Sigmoid colon (tissue), 7 donors: ENCODE measurements at places on chromosomes 4 and X. TPM values are rescaled to one million over a fixed set of nuclear protein-coding genes. Genes with fewer than 3 reads are reported as not detected.

- H3K4me3 ChIP-seq, result no peak overlapping the region
- H3K4me1 ChIP-seq, result peaks cover 5% of the 10 kb centered on the region
- DNase-seq, result no peak
- H3K27me3 ChIP-seq, result no peaks in the 10 kb centered on the region
These were observed 4.4 kb downstream of the FGFBP2 start for GRCh38 chr4:15958562-15958961.

DNA sequence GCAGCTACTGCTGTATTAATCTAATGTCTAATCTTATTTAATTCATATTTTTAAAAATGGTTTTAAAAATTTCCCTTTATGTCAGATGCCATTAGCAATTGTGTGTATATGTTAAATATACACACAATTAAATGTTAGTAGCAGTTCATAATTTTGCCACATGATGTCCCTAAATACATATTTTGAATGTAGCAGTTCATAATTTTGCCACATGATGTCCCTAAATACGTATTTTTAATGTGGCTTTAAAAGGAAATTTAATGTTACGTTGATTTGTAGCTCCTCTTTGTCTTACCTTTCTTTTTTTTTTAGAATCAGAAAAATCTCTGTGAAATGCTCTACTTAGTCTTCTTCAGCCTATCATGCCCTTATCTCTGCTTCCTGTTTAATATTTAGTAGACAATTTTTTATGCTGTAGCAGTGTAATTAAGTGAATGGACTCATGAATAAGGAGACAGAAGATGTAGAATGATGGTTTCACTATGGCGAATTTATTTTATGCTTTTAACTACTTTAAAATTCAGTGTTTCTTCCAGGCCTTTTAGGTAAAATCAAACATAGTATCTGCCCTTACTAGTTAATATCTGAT lies 26.1 kb downstream of the RBM46 start:
- no peak for DNase-seq
- no peaks in the 10 kb centered on the region for H3K4me1 ChIP-seq
- H3K27ac ChIP-seq, result no peak overlapping the region
- H3K4me3 ChIP-seq, result no peak overlapping the region
- no peaks in the 10 kb centered on the region for H3K36me3 ChIP-seq
- no peaks in the 10 kb centered on the region for H3K27me3 ChIP-seq

DNA sequence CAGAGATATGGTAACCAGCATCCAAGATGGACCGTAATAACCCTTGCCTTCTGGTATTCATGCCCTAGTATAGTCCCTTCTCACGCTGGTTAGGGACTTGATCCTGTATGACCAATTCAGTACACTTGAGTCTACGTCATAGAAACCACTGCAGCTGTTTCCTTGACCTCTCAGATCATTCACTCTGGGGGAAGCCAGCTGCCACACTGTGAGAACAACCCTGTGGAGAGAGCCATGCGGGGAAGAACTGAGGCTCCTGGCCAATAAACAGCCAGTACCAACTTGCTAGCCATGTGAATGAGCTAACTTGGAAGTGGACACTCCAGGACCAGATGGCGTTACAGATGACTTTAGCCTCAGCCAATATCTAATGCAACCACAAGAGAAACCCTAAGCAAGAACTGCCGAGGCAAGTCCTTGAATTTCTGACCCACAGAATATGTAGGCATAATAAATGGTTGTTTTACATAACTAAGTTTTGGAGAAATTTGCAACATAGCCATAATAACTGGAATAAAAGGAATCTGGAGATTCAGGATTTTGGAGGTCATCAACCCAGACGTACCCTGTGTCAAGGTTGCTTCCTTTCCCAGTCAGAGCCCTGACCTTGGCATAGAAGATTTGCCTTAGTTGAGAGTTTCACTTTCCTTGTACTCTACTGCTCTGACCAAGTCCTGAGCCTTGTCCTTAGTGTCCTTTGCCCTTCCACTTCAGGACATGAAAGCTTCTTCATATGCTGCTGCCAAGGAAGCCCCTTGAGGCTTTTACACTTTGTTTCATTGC lies 87.3 kb upstream of the ZNF81 start:
- no peak for DNase-seq
- no peak overlapping the region for H3K27ac ChIP-seq
- no peak overlapping the region for H3K4me3 ChIP-seq
- no peaks in the 10 kb centered on the region for H3K36me3 ChIP-seq
- H3K4me1 ChIP-seq, result no peaks in the 10 kb centered on the region

- H3K4me3 ChIP-seq, result no peak overlapping the region
- no peaks in the 10 kb centered on the region for H3K36me3 ChIP-seq
- no peaks in the 10 kb centered on the region for H3K27me3 ChIP-seq
- no peaks in the 10 kb centered on the region for H3K4me1 ChIP-seq
- DNase-seq, result no peak
These were observed 33.4 kb downstream of the SPRY1 start for GRCh38 chr4:123430031-123430430.

- no peak overlapping the region for H3K4me3 ChIP-seq
- peak overlapping the region; percentile 88 for H3K27ac ChIP-seq
- no peak for DNase-seq
- peaks cover 28% of the 10 kb centered on the region for H3K4me1 ChIP-seq
- no peaks in the 10 kb centered on the region for H3K27me3 ChIP-seq
- no peaks in the 10 kb centered on the region for H3K36me3 ChIP-seq
These were observed 65.7 kb upstream of the WDR17 start for GRCh38 chr4:175999944-176000343.

GRCh38 chr4:57403591-57403990 lies 293.4 kb upstream of the IGFBP7 start:
- H3K27me3 ChIP-seq, result no peaks in the 10 kb centered on the region
- DNase-seq, result no peak
- no peaks in the 10 kb centered on the region for H3K4me1 ChIP-seq

DNA sequence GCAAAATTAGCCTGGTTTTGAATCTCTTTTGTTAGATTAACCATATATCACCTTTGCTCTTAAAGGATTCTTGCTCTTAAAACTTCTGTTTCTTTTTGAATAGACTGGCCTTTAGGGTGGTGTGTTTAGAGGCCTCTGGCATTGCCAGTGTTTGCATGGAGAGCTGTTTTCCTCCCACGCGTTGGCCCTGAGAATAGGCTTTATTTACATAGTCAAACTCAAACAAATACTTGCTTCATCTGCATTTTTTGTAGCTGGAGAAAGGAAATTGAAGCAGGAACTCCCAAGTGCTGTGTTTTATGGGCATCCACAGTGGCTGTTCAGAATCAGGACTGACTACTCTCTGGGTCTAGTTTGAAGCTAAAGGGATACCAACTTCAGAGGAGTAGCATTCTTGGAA lies 2.7 kb downstream of the SHROOM2 start:
- no peak overlapping the region for H3K4me3 ChIP-seq
- peaks cover 5% of the 10 kb centered on the region for H3K4me1 ChIP-seq
- no peak for DNase-seq
- H3K27ac ChIP-seq, result no peak overlapping the region

DNA sequence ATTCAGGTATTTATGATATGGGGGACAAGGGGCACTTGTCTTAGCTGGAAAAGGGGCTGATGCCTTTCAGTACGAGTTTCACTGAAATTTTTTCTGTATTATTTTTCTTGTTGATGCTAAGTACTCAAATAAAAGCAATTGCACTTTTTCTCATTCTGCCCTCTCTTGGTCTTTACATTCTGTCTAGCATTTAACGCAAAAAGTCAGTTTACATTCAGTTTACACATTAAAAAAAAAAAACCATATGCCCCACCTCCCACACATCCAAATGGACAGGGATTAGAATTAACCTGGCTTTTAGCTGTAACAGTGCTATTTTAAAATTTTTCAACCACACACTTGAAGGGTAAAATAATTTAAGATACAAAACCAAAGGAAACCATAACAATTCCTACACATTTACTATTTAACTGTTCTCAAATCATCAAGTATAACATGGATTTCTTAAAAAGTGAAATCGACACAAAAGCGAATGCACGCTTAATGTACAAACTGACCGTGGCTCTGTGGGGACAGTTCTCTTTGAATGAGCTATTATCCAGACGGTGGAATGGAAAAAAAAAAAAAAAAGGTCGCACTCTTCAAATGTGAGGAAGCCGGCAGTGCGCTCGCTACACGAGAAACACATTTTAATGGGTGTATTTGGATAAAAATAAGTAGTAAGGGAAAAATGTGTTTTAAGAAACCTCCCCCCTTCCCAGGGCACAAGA lies 1.4 kb downstream of the AMMECR1 start:
- no peak for DNase-seq
- H3K4me1 ChIP-seq, result peaks cover 11% of the 10 kb centered on the region
- peak overlapping the region; percentile 83 for H3K27ac ChIP-seq

GRCh38 chrX:123580792-123581191 lies 152.1 kb downstream of the THOC2 start:
- no peaks in the 10 kb centered on the region for H3K27me3 ChIP-seq
- H3K36me3 ChIP-seq, result no peaks in the 10 kb centered on the region
- no peak for DNase-seq
- no peaks in the 10 kb centered on the region for H3K4me1 ChIP-seq

The FRAS1 gene
- not detected for polyA plus RNA-seq

The FDCSP gene
- polyA plus RNA-seq, result not detected

The SLITRK2 gene
- polyA plus RNA-seq, result 0.04 TPM

The GALNTL6 gene
- 0.29 TPM for polyA plus RNA-seq
